ENCODE measurements at places on chromosomes 16 and 17. TPM values are rescaled to one million over a fixed set of nuclear protein-coding genes. Genes with fewer than 3 reads are reported as not detected.

DNA sequence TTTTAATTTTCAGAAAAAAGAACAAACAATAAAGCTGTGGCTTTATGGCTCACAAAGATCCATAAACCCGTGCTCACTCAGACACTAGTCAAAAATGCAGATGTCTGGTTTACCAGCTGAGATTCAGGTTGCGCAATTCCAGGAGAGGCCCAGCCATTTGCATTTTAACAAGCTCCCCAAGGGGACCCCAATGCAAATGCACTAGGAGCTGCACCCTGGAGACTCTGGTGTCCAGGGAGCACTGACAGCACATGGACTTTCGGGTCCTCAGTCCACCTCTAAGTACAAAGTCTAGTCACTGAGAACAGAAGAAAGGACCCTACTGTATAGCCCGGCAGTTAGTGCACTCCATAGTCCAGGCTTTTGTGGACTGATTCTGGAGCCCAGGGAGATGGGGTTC lies 326.3 kb downstream of the MAF start:
- no peak for DNase-seq

DNA sequence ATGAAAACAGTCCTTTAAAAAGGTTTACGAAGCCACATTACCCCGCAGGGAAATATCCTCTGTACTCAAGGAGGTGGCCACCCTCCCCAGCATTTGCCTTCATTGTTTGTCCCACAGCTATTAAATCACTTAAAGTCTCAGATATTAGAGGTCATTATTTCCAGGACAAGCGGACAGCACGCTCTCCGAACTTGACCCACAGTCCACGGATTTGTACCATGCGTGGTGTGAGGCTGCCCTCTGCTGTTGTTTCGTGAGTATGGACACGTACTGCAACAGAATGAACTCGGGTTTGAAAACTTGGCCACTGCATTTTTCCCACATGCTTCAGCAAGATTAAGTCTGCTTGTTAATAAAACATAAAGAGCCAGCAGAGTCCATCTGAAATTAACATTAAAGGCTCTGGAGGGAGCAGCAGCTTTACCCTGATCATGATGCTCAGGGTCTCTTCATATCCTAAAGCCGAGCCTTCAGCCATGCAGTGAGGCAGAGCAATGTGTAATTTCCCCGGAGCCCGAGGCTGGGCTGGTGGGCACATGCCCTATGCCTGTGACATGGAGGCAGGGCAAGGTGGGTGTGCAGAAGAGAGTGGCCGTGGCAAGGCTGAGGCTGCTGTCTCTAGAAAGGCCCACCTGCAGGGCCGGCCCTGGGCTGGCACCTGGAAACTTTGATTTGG lies 19.7 kb downstream of the MEAK7 start:
- no peak for DNase-seq

The MAF gene
- total RNA-seq: 0.15 TPM

GRCh38 chr17:31475378-31476162 lies 84.1 kb downstream of the RAB11FIP4 start:
- DNase-seq: no peak

GRCh38 chr16:10694306-10694705 lies 424 bp downstream of the TEKT5 start:
- no peak for DNase-seq

The KRTAP4-4 gene
- not detected for total RNA-seq

- DNase-seq: no peak
These were observed 200.6 kb downstream of the CPPED1 start for GRCh38 chr16:12602811-12603698.

- DNase-seq: no peak
These were observed 151.8 kb downstream of the IRF8 start for GRCh38 chr16:86050591-86051367.

DNA sequence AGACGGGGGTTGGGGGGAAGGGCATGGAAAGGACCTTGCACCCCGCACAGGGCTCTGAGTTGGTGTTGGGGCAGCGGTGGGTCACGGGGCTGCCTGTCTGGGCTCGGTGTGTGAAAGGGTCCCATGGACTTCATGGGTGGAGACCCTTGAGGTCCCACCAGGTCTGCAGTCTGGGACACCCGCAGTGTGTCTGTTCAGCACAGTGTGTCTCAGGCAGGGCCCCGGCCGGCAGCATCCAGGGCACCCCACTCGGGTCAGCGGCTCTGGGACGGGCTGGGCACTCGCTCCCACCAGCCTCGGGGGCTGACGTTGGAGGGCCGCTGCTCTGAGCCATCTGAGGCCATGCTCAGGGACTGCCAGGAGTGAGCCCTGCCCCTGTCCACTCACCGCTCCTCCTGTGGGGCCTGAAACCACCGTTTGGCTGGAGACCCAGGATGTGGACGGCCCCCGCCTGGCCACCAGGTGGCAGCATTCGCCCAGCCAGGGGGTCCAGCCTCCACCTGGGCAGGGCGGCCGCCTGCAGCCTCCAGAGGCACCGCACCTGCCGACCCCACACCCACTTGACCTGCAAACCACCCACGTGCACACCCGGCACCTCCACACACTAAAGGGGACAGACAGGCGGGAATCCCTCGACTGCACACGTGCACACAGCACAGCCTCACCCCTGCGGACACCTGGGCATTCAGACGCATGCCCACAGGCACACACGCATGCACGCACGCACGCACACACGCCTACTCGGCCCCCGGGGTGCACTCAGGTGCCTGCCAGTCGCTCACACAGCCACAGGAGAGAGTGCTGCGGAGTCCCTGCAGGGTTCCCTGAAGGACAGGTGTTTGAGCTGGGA lies 10.1 kb upstream of the ZFPM1 start:
- DNase-seq: peak; percentile 87

The KRTAP4-3 gene
- total RNA-seq: not detected

GRCh38 chr17:13678361-13678760 lies 76.6 kb upstream of the HS3ST3A1 start:
- DNase-seq: no peak

The ZG16B gene
- not detected for total RNA-seq

DNA sequence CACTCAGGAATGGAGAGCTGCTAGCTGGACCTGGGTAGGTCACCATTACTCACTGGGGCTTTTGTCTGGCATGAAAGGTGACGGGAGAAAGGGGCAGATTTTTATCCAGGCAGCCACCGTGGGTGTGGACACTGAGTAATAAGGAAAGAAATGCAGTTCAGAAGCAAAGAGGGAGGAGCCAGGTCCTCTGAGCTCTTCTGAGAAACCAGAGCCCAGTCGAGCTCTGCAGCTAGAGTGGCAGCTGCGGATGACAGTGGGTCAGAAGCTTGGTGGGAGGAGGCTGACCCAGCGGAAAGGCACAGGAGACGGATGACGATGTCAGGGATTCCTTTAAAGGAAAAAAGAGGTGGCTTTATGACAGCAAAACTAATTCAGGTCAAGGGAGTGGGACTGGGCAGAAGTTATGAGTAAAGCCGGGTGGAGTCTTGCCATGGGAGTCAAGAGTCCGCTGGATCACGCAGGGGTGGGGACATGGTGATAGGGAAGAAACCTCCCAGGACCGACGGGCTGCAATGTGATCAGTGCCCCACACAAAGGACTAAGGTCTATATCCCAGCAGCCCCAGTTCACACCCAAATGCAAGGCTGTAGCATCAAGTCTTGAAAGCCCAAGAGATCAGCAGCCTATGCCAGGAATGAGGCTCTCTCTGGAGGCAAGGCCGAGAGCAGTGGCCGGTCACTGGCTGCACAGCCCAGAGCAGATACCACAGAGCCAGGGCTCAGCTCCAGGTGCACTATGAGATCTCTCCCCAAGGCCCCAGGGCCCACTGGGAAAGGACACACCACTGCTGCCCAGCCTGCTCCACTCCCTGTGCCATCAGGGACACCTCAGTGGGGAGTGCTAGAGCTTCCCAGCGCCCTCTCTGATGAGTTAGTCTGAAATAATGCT lies 6.3 kb upstream of the MNT start:
- DNase-seq: no peak

- DNase-seq: no peak
These were observed 76.1 kb downstream of the PPM1E start for GRCh38 chr17:58831780-58832179.

GRCh38 chr16:12998361-12999085 lies 97.1 kb downstream of the SHISA9 start:
- DNase-seq: no peak

- DNase-seq: peak; percentile 57
These were observed at the start of gene SLC16A5 for GRCh38 chr17:75087558-75088453. Gene SLC16A5 (plus strand): TSS chr17:75087954. CDS start chr17:75093637, 5,683 bp downstream.

DNA sequence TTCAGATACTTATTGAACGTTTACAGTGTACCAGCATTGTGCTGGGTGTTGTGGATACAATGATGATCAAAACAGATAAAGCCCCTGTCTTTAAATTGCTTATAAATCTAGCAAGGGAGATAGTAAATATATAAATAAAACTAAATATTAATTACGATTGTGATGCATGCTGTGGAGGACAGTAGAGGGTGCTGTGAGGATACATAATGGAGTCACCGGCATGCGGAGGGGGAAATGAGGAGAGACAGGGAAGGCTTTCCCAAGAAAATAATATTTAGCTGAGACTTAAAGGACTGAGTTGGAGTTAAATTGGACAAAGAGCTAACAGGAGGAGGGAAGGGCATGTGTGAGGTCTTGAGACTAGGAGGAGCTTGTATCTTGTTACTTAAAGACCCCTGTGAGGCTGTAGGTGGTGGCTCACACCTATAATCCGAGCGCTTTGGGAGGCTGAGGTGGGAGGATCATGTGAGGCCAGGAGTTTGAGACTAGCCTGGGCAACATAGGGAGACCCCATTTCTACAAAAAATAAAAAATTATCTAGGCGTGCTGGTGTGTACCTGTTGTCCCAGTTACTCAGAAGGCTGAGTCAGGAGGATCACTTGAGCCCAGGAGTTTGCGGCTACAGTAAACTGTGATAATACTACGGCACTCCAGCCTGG lies 2.4 kb downstream of the DHRS7B start:
- DNase-seq: no peak

GRCh38 chr17:73949903-73950592 lies 253.4 kb upstream of the RPL38 start:
- DNase-seq: no peak

DNA sequence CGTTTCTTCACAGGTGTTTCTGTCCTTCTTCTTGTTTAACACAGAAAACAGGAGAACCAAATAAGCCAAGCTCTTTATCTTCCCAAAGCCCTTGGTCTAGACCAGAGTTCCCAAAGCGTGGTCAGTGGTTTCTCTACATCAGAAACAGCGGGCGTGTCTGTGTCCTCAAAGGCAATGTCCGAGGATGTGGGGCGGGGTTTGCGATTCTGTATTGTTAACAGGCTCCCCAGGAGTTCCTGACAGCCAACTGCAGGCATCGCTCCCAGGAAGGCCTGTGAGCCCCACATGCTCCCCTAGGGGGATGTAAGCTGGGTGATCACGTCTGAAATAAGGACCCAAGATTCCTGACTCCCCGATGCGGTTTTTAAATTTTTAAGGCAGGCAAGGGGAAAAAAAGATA lies 28.4 kb upstream of the SLC25A19 start:
- peak; percentile 13 for DNase-seq

DNA sequence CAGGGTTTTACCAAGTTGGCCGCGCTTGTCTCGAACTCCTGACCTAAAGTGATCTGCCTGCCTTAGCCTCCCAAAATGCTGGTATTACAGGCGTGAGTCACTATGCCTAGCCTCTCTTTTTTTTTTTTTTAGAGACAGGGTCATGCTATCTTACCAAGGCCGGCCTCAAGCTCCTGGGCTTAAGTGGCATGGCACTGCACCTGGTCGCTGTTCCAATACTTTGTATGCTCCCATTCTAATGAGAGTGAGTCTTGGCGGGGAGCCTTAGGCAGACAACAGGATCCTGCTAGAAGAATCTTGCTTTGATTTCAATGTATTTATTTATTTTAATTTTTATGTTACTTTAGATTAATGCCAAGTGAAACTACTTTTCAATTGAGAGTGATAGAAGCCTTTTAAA lies 21.9 kb downstream of the TOM1L2 start:
- DNase-seq: no peak

DNA sequence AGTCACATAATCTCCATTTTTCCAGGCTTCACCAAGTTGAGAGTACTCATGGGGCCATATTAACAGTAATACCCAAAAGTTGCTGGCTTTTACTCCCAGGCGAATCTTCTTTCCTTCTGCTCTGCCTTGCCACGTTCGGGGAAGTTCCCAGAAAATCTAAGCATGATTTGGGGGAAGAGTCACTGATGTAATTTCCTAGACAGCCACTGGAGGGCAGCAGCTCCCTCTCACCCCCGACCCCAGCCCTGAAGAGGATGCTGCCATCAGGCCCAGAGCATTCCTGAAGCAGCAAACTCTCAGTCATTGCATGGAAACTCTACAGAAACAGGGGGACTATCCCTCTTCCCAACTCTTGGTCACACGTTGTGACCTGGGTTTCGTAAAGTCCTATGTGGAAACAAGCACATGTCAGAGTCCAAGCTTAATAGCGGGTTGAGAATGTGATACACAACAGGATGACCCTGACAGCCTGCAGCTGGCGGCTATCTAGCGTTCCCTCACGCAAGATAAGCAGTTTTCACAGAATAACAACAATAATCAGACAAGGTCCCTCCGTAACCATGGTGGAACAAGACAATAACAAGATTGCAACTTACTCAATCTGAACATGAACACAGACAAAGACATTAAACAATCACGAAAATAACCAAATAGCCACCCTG lies 43.8 kb upstream of the DHX40 start:
- peak; percentile 76 for DNase-seq

The CACNG1 gene
- total RNA-seq: not detected

DNA sequence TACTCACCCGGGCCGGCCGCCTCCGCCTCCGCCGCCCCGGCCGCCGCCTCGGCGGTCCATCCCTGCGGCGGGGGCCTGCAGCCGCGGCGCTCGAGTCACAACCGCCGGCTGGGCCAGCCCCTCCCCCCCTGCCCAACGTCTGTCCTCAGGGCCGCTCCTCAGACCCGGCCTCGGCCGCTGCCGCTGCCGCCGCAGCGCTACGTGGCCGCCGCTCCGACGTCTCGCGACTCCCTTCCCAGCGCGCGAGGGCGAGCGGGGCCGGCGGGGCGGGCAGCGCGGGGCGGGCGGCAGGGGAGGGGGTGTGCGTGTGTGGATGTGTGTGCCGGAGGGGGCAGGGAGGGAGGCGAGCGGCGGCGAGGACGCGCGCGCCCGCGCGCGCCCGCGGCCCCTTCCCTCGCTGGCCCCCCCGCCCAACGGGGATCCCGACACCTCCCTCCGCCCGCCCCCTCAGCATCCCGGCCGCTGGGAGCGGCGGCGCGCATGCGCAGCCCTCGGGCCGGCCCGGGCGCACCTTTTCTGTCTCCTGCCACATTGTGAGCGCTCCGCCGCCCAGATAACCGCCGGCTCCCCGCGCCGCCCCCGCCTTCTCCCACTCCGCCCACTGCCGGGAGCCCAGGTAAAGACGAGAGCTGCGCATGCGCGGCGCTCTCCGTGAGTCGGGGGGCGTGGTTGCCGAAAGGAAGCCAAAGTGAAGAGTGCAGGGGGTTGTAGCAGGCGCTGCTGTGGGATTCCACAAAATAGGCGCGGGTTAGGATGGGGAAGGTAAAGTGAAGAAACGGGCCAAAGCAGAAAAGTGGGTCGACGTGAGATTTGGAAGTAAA lies at the start of gene ZNF652:
Gene ZNF652, minus strand, starts transcription at position 349 of the 821 bp plus-strand sequence. CDS start 44,525 bp downstream, outside the sequence.
- peak; percentile 98 for DNase-seq

Measured in B cell (primary cell).